ENCODE measurements at places on chromosomes 7 and 10. TPM values are rescaled to one million over a fixed set of nuclear protein-coding genes. Genes with fewer than 3 reads are reported as not detected.

DNA sequence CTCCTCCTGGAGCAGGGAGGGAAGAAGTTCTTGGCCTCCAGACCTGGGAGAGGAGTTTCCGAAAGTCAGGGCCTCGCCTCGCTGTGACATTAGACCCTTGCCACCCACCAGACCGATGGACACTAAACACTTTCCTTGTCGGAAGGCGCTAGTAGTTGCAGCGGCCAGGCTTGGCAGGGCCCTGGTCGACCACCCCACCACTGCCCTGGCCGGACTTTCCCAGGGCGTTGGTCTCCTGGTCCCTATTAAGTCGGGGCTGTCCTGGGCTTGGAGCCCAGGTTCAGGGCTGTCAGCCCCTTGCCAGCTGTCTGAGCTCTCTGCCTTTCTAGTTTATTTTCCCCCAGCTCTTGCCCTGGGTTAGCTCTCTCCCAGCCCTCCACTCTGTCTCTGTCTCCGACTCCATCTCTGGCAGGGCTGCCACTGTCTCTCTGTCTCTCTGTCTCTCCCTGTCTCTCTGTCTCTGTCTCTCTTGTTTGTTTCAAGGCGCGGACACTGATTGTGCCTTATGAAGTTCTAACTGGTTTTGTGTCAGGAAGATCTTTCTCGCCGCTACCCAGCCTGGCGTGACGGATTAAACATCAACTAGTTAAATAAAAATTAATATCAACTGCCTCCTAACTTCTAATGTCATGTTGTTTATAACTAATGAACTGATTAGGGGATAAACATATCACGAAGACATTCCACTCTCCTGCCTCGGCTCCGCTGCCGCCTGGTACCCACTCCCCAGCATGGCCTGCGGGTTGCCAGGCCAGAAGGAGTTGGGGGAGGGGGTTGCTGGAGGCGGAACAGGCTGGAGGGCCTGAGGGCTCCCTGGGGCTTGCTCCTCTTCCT is 13.8 kb upstream of the PAX2 start:
- H3K4me3 ChIP-seq, result peak overlapping the region; percentile 83
- peaks cover 59% of the 10 kb centered on the region for H3K27me3 ChIP-seq
- no peak for DNase-seq
- no peaks in the 10 kb centered on the region for H3K36me3 ChIP-seq
- peaks cover 35% of the 10 kb centered on the region for H3K4me1 ChIP-seq

DNA sequence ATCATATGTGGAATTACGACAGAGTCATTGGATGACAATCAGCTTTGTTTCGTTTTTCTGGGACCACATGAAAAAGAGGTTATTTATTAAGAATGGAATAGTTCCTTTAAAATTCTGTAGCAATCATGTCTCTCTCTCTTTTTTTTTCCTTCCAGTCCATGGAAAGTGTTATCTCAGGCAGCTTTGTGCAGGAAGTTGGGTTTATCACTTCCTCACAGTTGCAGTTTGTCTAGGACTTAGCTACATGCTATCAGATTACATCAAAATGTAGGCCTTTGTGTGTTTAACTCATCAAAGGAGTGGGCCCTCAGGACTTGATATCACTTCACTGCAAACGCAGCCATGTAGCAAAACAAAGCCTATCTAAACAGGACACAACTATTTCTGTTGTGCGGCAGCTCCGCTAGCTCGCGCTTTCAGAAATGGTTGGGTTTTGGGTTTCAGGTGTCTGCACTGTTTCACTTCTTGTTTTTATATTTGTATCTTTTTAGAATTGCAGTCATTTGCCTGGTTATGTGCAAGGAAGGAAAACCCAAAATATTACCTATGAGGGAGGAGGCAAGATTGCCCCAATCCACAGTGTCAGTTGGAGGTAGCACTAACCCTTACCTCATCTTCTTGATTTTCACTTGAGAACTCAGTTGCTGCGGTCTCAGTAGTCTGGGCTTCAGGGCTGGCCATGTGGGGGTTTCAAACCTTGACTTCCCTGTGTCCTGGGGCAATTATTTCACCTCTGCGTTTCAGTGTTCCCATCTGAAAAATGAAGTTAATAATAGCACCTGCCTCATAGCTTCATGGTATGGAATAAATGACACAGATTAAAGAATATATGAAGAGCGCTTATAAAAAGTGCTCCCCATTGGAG is 66.7 kb downstream of the HHEX start:
- peaks cover 41% of the 10 kb centered on the region for H3K4me1 ChIP-seq
- no peak for DNase-seq

DNA sequence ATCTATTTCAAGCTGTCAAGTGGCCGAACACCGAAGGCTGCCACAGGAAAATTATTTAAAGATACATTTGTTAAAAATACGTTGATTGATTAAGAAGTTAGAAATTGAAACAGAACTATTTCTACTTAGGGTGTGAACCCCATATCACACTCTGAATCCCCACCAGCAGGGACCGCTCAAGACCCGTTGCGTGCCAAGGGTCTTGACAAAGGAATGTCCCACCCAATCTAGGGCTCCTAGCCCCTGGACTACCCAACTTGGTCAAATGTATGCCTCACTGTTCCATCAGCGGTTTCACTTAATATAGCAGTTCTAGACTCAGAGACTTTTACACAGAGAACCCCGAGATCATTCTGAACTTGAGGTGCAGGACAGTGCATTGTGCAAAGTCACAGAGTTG is 11.6 kb upstream of the PFKFB3 start:
- peaks cover 28% of the 10 kb centered on the region for H3K4me1 ChIP-seq
- H3K4me3 ChIP-seq, result no peak overlapping the region
- H3K27me3 ChIP-seq, result no peaks in the 10 kb centered on the region
- no peak for DNase-seq

The CALCR gene
- not detected for total RNA-seq

The OR2F1 gene
- total RNA-seq, result not detected

Data from HFFc6 (cell line).